ENCODE measurements at places on chromosomes 3 and 15.

DNA sequence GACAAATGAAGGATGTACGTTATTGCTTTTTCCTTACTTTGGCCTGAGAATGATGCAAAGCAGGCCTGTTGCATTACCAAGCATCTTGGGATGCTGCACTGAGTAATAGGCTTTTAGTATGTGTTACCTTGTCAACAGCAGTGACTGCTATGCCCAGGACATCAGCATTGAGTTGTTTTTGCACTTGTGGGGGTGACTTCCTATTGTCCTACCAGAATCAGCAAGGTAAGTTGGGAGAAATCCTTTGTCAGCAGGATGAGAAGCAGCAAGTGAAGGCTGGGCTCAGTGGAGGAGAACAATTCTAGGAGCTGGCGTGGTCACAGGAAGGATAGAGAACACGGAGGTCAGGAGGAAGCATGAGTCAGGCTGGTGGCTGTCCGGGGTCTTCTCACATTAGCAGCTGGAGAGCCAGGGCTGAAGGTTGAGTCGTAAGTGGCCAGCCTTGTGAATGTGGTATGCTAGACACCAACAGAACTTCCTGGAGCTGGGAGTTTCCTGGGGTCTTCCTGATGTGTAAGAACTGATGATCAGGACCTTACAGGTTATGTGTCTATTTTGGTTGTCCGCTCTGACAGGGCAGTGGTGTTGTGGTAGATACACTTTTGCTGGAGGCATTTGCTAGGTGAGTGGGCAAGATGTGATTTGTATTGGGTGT is 142.7 kb downstream of the FNDC3B start:
- peak overlapping the region; percentile 35 for H3K27ac ChIP-seq
- no peaks in the 10 kb centered on the region for H3K27me3 ChIP-seq
- no peak for DNase-seq
- H3K4me1 ChIP-seq = peaks cover 26% of the 10 kb centered on the region
- peaks cover 15% of the 10 kb centered on the region for H3K36me3 ChIP-seq

GRCh38 chr15:80596521-80596976 is 98.6 kb upstream of the ABHD17C start:
- H3K36me3 ChIP-seq = no peaks in the 10 kb centered on the region
- DNase-seq = peak; percentile 56
- peak overlapping the region; percentile 14 for H3K27ac ChIP-seq
- H3K4me3 ChIP-seq = no peak overlapping the region

DNA sequence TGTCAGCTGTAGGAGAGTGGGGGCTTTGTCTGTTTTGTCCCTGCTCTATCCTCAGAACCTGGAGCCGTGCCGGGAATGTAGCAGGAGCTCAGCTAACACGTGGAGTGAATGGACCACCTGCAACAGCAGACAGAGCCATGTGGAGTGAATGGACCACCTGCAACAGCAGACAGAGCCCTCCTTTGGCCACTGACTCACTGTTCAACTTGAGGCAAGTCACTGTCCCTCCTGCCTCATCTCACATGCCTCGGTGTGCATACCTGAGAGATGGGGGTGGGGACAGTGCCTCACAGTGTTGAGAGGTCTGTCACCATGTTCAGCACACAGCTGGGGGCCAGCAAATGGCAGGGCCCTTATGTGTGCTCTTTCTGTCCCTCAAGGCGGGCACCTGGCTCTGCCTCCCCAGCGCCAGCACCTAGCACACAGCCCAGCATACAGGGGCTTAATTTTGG is 27.9 kb downstream of the FEM1B start:
- no peak for DNase-seq
- no peaks in the 10 kb centered on the region for H3K36me3 ChIP-seq
- H3K4me3 ChIP-seq = no peak overlapping the region
- H3K27me3 ChIP-seq = no peaks in the 10 kb centered on the region
- H3K27ac ChIP-seq = peak overlapping the region; percentile 5
- H3K4me1 ChIP-seq = peaks cover 10% of the 10 kb centered on the region

- no peaks in the 10 kb centered on the region for H3K27me3 ChIP-seq
- DNase-seq = peak; percentile 27
- H3K4me3 ChIP-seq = no peak overlapping the region
- H3K36me3 ChIP-seq = peaks cover 87% of the 10 kb centered on the region
- peaks cover 12% of the 10 kb centered on the region for H3K4me1 ChIP-seq
- H3K27ac ChIP-seq = no peak overlapping the region
Observed at GRCh38 chr3:126468028-126468891, 7.4 kb downstream of the ZXDC start.

DNA sequence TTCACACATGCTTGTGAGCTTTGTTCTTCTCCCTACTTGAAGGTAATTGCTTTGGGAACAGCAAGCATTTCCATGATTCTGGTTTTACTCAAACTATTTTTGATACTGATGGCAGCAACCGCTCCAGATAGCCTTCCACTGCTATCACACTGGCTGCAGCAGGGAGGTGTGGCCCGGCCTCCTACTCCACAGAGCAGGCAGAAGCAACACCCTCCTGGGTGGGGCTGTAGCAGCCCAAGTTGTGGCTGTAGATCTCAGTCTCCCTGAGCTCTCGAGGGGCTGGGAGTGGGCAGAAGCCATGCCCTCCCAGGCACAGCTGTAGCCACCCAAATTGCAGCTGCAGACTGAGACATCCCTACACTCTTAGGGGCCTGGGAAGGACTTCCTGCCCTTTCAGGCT is 878.8 kb upstream of the GBE1 start:
- no peak for DNase-seq
- no peaks in the 10 kb centered on the region for H3K27me3 ChIP-seq
- H3K4me1 ChIP-seq = peaks cover 7% of the 10 kb centered on the region
- H3K4me3 ChIP-seq = no peak overlapping the region
- no peak overlapping the region for H3K27ac ChIP-seq

- no peak for DNase-seq
- H3K27ac ChIP-seq = no peak overlapping the region
- no peak overlapping the region for H3K4me3 ChIP-seq
Observed at GRCh38 chr15:81784751-81785150, 261.1 kb downstream of the MEX3B start.

- H3K4me3 ChIP-seq = no peak overlapping the region
- DNase-seq = no peak
- H3K27me3 ChIP-seq = no peaks in the 10 kb centered on the region
- H3K27ac ChIP-seq = no peak overlapping the region
Observed at GRCh38 chr3:61571516-61572336, 10.4 kb downstream of the PTPRG start.

DNA sequence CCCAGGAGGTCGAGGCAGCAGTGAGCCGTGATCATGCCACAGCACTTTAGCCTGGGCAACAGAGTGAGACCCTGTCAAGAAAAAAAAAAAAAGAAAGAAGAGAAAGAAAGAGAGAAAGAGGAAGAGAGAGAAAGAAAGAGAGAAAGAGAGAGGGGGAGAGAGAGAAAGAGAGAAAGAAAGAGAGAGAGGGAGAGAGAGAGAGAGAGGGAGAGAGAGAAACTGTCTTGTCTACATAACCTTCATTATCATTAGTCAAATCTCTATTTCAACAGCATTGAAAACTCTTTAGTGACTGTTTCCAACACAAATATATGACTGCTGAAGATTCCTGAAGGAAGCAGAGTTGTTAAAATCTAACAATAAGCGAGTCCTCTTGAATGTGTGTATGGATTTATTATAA is 304.3 kb downstream of the MAGI1 start:
- no peaks in the 10 kb centered on the region for H3K27me3 ChIP-seq
- H3K4me3 ChIP-seq = no peak overlapping the region
- no peaks in the 10 kb centered on the region for H3K36me3 ChIP-seq
- DNase-seq = no peak

DNA sequence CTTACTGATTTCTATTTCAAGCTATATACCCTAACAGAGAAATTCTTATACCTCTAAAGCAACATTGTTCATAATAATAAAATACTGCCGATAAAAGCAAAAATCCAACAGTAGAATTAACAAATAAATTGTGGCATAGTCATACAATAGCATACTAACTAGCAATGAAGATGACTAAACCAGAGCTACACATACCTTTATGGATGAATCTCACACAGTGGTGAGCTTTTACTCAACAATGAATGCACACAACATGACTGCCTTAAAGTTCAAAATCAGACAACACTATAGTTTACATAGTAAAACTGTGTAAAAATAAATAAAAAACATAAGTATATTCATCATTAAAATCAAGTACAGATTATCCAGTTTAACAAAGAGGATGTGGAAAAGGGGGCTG is 99.1 kb downstream of the NR1I2 start:
- H3K27ac ChIP-seq = no peak overlapping the region
- no peak overlapping the region for H3K4me3 ChIP-seq
- DNase-seq = no peak
- no peaks in the 10 kb centered on the region for H3K27me3 ChIP-seq
- H3K36me3 ChIP-seq = peaks cover 93% of the 10 kb centered on the region

- DNase-seq = no peak
- H3K27me3 ChIP-seq = no peaks in the 10 kb centered on the region
Observed at GRCh38 chr15:71256934-71257664, 141.8 kb downstream of the THSD4 start.

DNA sequence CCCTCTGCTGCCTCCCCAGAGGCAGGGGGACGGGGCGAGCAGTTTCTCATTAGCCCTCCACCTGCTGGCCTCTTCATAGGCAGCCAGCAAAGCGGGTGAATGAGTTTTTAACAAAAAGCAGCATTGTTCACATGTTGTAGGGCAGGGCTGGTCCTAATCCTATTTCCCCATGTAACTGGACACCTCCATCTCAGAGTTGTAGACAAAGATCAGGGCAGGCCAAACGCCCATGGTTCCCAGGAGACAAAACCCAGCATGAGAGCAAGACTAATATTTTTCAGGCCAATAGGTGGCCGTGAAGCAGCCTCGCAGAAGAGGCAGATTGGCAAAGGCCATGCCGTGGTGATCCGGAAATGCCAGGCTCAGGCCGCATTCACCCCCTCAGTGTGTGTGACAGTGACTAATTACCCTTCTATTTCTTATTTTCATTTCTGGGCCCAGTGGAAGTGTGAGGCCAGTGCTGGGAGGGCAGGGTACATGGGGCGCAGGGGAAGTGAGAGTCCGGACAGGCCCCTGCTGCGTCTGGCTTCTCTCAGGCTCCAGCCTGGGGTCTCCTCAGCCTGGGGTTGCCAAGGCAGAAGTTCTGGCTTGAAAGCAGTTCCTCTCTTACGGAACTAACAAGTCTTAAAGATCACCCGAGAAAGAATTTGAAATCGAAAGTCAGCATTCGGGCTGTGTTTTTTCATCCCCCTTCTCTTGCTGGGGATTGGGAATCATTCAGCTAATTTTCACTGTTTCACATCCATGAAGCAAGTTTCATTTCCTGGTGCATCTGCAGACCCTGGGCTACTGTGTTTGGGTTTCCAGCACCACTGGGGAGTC is 64.8 kb downstream of the BOC start:
- peaks cover 8% of the 10 kb centered on the region for H3K4me1 ChIP-seq
- peak overlapping the region; percentile 3 for H3K4me3 ChIP-seq
- no peaks in the 10 kb centered on the region for H3K27me3 ChIP-seq

GRCh38 chr15:52104532-52105004 is 8.0 kb downstream of the BCL2L10 start:
- DNase-seq = no peak
- peaks cover 29% of the 10 kb centered on the region for H3K4me1 ChIP-seq
- no peak overlapping the region for H3K4me3 ChIP-seq
- no peaks in the 10 kb centered on the region for H3K36me3 ChIP-seq
- H3K27ac ChIP-seq = peak overlapping the region; percentile 67
- H3K27me3 ChIP-seq = no peaks in the 10 kb centered on the region

GRCh38 chr3:170044795-170045244 is 7.0 kb downstream of the GPR160 start:
- H3K4me1 ChIP-seq = no peaks in the 10 kb centered on the region
- H3K27me3 ChIP-seq = peaks cover 9% of the 10 kb centered on the region
- no peak for DNase-seq
- no peak overlapping the region for H3K4me3 ChIP-seq
- no peaks in the 10 kb centered on the region for H3K36me3 ChIP-seq

DNA sequence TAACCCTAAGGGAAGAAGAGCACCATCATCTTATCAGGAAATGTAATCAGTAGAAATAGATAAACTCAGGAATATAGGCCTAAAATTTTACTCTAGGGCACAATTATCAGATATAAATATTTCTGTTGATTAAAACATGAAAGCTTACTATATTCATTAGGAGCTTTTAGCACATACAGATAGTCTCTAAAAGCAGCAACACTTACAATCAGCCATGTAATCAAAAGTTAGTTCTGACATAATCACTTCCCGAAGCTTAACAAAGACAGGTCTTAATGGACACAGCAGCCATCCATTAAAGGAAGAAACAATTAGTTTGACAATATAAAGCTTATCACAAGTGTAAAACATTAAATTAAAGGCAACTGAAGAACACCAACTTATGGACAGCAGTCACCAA is 30.6 kb downstream of the DCLK3 start:
- H3K4me3 ChIP-seq = no peak overlapping the region
- DNase-seq = no peak
- no peaks in the 10 kb centered on the region for H3K27me3 ChIP-seq
- H3K36me3 ChIP-seq = no peaks in the 10 kb centered on the region

- no peak for DNase-seq
- H3K27ac ChIP-seq = peak overlapping the region; percentile 98
- peak overlapping the region; percentile 95 for H3K4me3 ChIP-seq
- H3K4me1 ChIP-seq = peaks cover 40% of the 10 kb centered on the region
- peaks cover 60% of the 10 kb centered on the region for H3K36me3 ChIP-seq
- no peaks in the 10 kb centered on the region for H3K27me3 ChIP-seq
Observed at GRCh38 chr3:4981665-4982494, 2.6 kb downstream of the BHLHE40 start.

GRCh38 chr3:157145606-157146322 is 14.2 kb downstream of the CCNL1 start:
- no peaks in the 10 kb centered on the region for H3K4me1 ChIP-seq
- DNase-seq = no peak
- no peaks in the 10 kb centered on the region for H3K27me3 ChIP-seq
- H3K27ac ChIP-seq = no peak overlapping the region
- H3K36me3 ChIP-seq = peaks cover 69% of the 10 kb centered on the region

DNA sequence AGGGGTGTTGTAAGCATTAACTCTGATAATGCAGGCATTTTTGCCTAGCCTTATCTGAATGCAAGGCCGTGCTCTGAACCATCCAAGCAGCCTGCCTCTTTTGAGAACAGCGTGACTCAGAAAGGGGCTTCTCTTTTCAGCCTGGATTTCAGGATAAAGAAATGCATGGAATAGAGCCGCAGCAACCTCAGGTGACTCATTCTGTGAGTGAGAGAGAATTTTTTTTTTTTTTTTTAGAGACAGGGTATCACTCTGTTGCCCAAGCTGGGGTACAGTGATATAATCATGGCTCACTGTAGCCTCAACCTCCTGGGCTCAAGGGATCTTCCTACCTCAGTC is 20.6 kb upstream of the PDE8A start:
- no peaks in the 10 kb centered on the region for H3K36me3 ChIP-seq
- H3K27me3 ChIP-seq = no peaks in the 10 kb centered on the region
- H3K27ac ChIP-seq = no peak overlapping the region

GRCh38 chr3:138440121-138440521 is 5.7 kb downstream of the ESYT3 start:
- no peaks in the 10 kb centered on the region for H3K36me3 ChIP-seq
- peaks cover 3% of the 10 kb centered on the region for H3K4me1 ChIP-seq

DNA sequence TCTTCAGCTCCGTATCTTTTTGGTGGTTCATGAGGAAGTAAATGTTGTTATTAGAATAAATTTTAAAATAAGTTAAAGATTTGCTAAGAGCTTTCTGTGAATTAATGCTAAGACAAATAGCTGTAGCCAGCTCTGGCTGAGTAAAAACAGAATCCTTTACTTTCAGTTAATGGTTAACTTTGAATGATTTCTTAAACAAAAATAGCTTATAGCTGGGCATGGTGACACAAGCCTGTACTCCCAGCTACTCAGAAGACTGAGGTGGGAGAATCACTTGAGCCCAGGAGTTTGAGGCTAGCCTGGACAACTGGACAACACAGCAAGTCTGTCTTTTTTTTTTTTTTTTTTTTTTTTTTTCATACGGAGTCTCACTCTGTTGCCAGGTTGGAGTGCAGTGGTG is 25.0 kb downstream of the TCAIM start:
- no peaks in the 10 kb centered on the region for H3K4me1 ChIP-seq
- no peak overlapping the region for H3K27ac ChIP-seq
- peaks cover 31% of the 10 kb centered on the region for H3K36me3 ChIP-seq
